Stimulated activated CD8-positive, alpha-beta memory T cell treated with anti-CD3 and anti-CD28 coated beads, Interleukin-7, amount 100 ng/mL, for 24 hours (primary cell): ENCODE measurements at places on chromosomes 6 and 20.
A peak's percentile ranks its signal among the peaks of the same experiment; 100 is the strongest.

GRCh38 chr20:54573838-54574237 is 98.4 kb downstream of the DOK5 start:
- no peak for DNase-seq

GRCh38 chr6:12230523-12230922 is 59.6 kb upstream of the EDN1 start:
- no peak for DNase-seq

DNA sequence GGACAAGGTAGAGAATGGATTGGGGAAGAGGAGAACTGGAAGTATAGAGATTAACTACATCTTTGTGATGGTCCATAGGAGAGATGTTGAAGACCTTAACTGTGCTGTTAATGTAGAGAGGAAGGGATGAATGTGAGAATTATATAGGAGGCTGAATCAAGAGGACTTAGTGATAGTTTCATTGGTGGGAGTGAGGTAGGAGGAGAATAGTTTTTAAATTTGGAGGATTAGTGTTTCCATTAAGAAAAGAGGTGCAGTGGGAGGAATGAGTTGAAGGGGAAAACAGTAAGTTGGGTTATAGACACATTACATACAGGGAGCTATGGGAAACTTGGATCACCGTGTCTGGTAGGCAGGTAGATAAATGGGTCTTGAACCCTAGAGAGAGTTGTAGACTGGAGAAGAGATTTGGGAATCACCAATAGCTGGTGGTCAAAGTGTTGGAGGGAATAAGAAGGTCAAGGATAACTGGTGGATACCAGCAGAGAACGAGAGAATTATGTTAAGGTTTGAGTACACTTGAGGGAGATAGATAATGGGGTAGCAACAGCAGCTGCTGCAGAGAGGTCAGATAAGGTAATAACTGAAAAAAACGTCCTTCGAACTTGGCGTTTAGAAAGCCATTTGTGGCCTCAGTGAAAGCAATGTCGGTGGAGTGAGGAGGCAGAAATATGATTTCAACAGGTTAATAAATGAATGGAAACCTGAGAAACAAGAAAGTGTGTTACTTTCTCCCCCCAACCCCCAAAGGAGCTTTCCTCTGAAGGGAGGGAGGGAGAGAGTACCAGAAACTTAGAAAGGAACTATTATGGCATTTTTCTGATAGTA is 3.1 kb downstream of the C6orf89 start:
- DNase-seq = no peak

- DNase-seq = no peak
These were observed 1.3 kb downstream of the RGL2 start for GRCh38 chr6:33297406-33297955.

- no peak for DNase-seq
These were observed 35.3 kb downstream of the KIAA0319 start for GRCh38 chr6:24610672-24611071.

DNA sequence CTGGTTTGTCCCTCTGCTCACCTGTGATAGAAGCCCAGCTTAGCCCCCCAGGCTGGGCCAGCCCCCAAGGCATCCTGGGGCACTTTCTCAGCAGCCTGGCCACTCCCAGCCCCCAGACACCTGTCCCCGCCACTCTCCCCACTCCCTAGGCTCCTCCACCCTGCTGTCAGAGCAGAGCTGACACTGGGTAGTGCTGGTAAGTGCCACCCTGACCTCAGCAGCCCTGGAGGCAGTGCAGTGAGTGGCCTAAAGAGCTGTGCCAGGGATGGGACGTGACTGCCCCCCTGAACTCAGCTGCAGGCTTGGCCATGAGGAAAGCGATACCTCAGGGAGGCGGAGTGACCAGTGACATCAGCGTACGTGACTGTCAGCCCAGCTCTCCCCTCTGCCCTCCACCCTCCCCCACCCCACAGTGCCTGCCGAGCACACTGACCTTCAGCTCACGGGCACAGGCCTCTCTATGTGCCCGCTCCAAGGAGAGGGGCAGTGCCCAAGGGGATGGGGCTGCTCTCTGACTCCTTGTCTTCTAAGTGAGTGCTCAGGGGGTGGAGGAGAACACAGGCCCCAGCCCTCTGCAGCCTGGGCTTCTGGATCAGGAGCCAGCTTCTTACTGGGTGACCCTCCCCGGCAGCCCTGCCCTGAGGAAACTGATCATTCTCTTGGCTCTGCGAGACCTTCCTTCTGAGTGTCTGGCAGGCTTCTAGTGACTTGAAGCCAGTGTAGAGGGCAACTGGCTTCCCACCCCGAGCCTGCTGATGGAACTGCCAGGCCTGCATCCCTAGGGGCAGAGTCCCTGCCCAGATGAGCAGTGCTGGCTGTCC is 172.7 kb downstream of the MRPL14 start:
- DNase-seq = no peak

GRCh38 chr6:46022106-46022948 is 6.7 kb upstream of the CLIC5 start:
- DNase-seq = no peak

GRCh38 chr20:20076297-20077065 is 24.1 kb downstream of the CFAP61 start:
- no peak for DNase-seq

- DNase-seq = no peak
These were observed 44.7 kb downstream of the RSPH3 start for GRCh38 chr6:158955255-158955654.

DNA sequence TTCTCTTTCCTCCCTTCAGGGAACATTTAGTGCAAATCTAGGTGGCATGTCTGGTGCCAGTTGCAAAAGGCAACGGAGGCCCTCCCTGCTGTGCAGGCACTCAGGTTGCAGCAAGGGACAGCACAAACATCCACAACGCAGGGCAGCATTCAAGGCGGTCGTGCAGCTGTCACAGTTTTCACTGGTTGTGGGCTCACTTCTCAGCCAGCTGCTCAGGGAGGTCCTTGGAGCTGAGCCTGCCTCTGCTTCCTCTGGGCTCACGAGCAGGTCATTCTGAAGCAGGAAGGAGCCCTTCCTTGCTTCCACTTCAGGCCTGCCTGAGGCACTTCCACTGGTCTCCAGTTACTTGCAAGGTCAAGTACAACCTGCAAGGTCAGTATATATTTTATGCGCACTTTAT is 3.8 kb upstream of the NPEPL1 start:
- DNase-seq = no peak

GRCh38 chr6:83182114-83182513 is 11.0 kb downstream of the PGM3 start:
- no peak for DNase-seq

- no peak for DNase-seq
These were observed at the start of gene SLC22A7 for GRCh38 chr6:43297644-43298564. TSS of gene SLC22A7 (plus strand) at chr6:43298260. CDS start at chr6:43298359, 99 bp downstream.

- peak; percentile 89 for DNase-seq
These were observed at the start of gene SPATA2 for GRCh38 chr20:49915380-49916145. TSS of gene SPATA2 (minus strand) at chr20:49915529. CDS start at chr20:49908490, 7,039 bp downstream.

- no peak for DNase-seq
These were observed 335.0 kb upstream of the SYNCRIP start for GRCh38 chr6:85977661-85978060.

DNA sequence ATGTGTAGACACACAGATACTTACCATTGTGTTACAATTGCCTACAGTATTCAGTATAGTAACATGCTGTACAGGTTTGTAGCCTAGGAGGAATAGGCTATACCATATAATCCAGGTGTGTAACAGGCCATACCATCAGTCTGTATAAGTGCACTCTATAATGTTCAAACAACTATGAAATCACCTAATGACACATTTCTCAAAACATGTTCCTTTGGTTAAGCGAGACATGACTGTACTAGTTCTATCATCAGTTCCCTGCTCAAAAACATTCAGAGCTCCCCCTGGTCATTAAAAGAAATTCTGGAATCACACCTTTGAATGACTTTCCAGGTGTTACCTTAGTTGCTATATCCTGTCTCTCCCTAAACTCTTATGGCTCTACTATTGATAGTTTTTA is 70.4 kb upstream of the SLC2A12 start:
- DNase-seq = no peak

GRCh38 chr20:61597996-61598395 is 345.9 kb downstream of the CDH4 start:
- DNase-seq = no peak

GRCh38 chr6:108779536-108780275 is 68.5 kb upstream of the ARMC2 start:
- DNase-seq = no peak

GRCh38 chr6:49553384-49553783 is 2.9 kb downstream of the C6orf141 start:
- DNase-seq = no peak

- no peak for DNase-seq
These were observed 277.5 kb upstream of the ZFP64 start for GRCh38 chr20:52469128-52469527.

DNA sequence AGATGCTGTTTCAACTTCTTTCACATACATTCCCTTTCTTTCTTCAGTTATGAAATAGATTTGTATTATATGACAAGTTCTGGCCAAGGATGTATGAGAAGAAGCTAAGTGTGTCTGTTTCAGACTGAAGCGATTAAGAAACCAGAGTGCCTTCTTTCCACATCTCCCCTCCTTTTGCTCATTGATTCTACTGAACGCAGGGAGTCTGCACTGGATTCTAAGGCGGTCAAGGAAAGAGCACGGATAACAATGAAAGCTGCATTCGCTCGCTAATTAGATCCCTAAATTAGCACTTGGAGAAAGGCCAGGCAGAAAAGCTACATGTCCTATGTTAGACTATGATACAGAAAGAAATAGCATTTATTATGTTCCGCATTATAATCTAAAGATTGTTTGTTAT is 267.7 kb downstream of the HAO1 start:
- no peak for DNase-seq

DNA sequence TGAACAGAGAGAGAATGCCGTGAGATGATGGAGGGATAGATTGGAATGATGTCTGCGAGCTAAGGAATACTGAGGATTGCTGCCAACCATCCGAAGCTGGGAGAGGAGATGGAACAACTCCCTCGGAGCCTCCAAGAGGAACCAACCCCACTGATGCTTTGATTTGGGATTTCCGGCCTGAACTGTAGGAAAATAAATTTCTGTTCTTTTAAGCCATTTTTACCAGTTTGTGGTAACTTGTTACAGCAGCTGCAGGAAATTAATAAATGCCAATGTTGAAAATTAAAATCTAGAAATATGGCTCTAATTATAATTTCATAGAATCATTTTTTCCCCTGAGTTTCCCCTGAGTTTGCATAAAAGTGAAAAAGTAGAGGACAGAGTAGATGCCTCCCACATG is 14.1 kb downstream of the LRRN4 start:
- no peak for DNase-seq

DNA sequence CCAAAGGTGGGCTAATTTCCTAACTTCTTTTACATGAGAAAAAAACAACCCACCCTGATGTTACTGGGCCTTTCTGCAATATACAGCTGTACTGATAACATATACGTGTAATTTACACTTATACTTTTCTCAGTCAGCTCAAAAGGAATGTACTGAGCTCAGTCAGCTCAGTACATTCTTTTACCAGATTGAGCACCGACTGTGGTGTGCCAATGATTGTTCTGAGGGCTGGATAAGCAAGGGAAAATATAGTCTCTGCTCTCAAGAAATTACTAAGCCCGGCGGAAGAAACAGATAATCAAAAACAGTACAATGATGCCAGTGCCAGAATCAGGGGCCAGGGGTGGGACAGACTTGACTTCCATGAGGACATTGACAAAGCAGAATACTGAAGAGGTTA is 10.0 kb upstream of the BLOC1S5 start:
- no peak for DNase-seq

DNA sequence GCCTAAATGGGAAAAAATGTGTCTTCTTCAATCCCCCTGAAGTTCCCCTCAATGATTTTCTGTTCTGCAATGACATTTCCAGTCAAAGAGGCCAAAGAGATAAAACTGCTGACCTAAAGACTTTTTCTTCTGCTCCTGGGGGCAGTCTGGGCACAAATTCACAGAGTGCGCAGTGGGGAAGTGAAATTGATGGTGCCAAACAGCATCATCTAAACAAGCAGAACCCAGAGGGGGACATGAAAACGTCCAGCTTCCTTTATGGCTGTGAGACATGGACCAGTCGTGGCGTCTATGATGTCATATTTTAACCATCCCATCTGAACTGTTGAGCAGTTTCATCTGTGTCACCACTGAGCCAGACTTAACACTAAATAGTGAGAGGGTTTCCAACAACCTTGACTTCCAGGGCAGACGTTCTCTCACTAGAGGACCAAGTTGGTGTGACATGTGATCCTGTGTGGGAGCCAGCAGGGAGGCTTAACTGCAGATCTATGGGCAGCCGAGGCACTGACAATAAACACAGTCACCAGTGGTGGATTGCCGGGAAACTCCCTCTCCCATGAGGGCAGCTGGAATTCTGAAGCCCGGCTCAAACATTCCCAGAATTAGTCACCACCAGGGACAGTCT is 12.4 kb downstream of the SCML4 start:
- DNase-seq = no peak

DNA sequence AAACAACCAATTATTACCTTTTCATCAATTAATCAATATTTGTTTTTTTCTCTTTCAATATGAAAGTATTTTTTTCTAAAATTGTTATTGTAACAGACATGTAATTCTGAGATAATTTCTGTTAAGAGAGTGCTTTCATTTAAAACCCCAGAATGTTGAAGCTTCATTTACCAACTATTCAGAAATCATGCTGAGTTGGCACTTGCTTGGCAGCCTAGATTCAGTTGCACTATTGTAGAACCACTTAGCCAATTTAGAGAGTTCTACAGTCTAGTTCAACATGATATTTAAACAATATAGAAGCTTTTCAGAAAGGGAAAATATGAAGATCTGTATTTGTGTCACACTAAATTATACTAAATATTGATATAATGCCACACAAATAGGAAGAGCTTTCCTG is 56.1 kb upstream of the NKAIN2 start:
- no peak for DNase-seq

- DNase-seq = no peak
These were observed 3.4 kb downstream of the TFAP2B start for GRCh38 chr6:50822078-50822476.

DNA sequence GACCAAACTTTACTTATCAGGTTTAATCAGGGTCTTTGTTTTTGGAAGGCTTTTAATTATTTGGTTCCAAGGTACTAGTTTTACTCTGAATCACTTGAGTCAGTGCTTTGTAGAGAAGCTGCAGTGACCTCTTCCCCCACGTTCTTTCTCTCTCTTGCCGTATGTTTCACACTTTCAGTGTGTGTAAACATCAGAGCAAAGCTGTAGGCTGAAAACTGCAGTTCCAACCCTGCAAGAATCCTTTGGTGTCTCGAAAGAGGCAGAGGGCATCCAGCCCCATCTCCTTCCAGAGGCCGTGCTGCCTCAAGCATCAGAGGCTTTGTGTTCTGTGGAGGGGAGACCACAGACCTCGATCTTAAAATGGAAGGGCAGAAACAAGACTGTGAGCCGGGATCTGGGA is 42.1 kb downstream of the CFAP61 start:
- DNase-seq = no peak

- DNase-seq = no peak
These were observed 13.4 kb downstream of the COL9A3 start for GRCh38 chr20:62830251-62830650.

DNA sequence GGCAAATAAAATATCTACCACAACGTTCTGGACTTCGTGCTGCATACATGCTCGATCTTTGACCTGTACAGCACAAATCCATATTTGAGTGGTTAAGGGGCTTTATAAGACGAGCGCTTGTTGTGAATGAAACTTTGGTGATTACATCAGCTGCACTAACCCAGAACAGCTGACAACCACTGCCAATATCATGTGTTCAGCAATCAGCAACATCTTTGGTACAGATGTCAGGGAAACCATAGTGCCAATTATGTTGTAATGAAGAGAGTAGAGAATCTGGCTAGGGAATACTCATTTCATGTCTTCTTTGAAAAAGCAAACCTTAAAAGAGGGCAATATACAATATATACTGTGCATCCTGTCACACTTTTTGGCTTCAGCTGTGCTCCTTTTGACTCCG is 188.6 kb upstream of the NT5E start:
- DNase-seq = no peak

- no peak for DNase-seq
These were observed 42.4 kb downstream of the PTCHD4 start for GRCh38 chr6:48068278-48069251.
